ENCODE measurements at places on chromosomes 5 and 9. TPM values are rescaled to one million over a fixed set of nuclear protein-coding genes. Genes with fewer than 3 reads are reported as not detected.

GRCh38 chr5:60297658-60298057, 402.3 kb downstream of the DEPDC1B start:
- no peaks in the 10 kb centered on the region for H3K36me3 ChIP-seq
- no peaks in the 10 kb centered on the region for H3K4me1 ChIP-seq
- no peak overlapping the region for H3K27ac ChIP-seq
- no peaks in the 10 kb centered on the region for H3K27me3 ChIP-seq

GRCh38 chr5:159971038-159971437, 37.9 kb upstream of the TTC1 start:
- DNase-seq, result no peak
- H3K36me3 ChIP-seq, result no peaks in the 10 kb centered on the region
- H3K27ac ChIP-seq, result no peak overlapping the region

GRCh38 chr9:69180670-69181069, 6.6 kb downstream of the TJP2 start:
- peak; percentile 86 for DNase-seq
- peaks cover 55% of the 10 kb centered on the region for H3K4me1 ChIP-seq
- H3K27me3 ChIP-seq, result peaks cover 4% of the 10 kb centered on the region
- peak overlapping the region; percentile 59 for H3K4me3 ChIP-seq

DNA sequence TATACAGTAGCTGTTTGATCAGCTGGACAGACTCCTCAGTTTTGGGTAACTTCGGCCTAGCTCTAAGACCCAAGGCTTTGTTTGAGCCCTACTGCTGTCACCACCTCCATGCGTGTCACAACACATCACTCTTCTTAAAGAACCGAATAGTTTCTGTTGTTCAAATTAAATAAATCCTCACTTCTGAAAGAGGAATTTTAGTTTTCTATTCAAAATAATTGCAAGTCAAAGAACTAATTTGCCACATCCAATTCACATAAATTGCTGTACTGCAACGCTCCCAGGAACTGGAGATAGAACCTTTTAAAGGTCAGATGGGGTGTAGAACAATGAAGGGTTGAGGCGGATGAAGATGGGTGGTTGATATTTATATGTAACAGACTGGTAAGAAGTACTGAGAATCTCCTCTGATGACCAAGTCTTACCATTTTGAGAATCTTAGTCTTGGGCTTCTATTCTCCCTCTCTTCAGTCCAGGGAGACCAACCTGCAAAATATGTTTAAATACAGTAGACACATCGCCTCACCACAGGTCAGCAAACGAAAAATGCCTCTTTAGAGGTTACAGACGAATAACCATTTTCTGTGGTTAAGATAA, 1.6 kb downstream of the NREP start:
- H3K4me3 ChIP-seq, result peak overlapping the region; percentile 89
- H3K27ac ChIP-seq, result peak overlapping the region; percentile 40
- H3K4me1 ChIP-seq, result peaks cover 23% of the 10 kb centered on the region
- H3K27me3 ChIP-seq, result no peaks in the 10 kb centered on the region
- no peak for DNase-seq
- peaks cover 8% of the 10 kb centered on the region for H3K36me3 ChIP-seq

DNA sequence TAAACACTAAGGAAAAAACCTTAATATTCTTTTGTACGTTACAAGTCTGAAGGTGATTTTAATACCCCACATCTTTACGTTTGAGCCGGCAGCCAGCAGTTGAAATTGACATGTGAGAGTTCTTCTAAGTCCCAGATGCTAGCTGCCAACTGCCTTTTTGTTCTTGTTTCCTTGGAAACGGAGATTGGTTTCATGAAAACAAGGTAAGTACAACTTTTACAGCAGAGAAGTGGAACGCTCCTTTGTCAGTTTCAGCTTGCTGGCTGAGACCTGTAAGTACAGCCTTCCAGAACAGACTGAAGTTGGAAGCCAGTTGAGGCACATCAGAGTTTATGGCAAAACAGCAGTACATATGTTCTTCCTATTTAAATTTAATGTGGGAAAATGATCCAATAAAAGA, 1018.4 kb upstream of the ARRDC3 start:
- no peaks in the 10 kb centered on the region for H3K27me3 ChIP-seq
- no peaks in the 10 kb centered on the region for H3K36me3 ChIP-seq
- no peak overlapping the region for H3K4me3 ChIP-seq
- H3K27ac ChIP-seq, result no peak overlapping the region
- no peaks in the 10 kb centered on the region for H3K4me1 ChIP-seq

- H3K36me3 ChIP-seq, result no peaks in the 10 kb centered on the region
- H3K4me1 ChIP-seq, result peaks cover 8% of the 10 kb centered on the region
- DNase-seq, result no peak
- H3K27me3 ChIP-seq, result no peaks in the 10 kb centered on the region
- no peak overlapping the region for H3K27ac ChIP-seq
- H3K4me3 ChIP-seq, result no peak overlapping the region
Measured at GRCh38 chr9:77839459-77840140, 191.5 kb upstream of the GNA14 start.

The OLFM1 gene
- total RNA-seq, result 0.19 TPM

The AK3 gene
- 22.9 TPM for total RNA-seq

GRCh38 chr9:83570359-83570758, 32.2 kb upstream of the FRMD3 start:
- H3K36me3 ChIP-seq, result no peaks in the 10 kb centered on the region
- H3K27ac ChIP-seq, result no peak overlapping the region
- H3K4me1 ChIP-seq, result no peaks in the 10 kb centered on the region
- no peak for DNase-seq
- H3K4me3 ChIP-seq, result no peak overlapping the region
- H3K27me3 ChIP-seq, result no peaks in the 10 kb centered on the region

The SLC9A3 gene
- 3.0 TPM for total RNA-seq

DNA sequence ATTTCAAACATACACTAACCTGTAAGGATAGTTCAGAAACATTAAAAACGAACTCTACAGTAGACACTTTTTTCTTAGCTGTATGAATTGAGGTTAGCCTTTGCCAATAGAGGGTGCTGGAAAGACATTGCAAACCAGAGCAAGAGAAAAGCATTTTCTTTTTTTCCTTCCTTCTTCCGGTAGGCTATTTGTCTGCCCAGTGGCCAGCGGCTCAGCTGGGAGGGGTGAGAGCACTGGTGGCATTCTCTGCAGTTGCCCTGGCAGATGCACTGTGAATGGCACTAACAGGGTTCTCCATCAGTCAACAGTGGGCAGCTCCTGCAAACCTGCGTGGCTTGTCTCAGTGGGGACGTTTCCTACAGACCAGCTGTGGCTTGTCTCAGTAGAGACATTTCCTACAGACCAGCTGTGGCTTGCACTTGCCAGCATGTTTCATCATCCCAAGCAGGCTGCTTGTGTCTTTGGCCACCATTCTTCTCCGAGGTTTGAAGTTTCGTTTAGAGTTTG, 984.5 kb upstream of the CDH18 start:
- DNase-seq, result no peak
- H3K27me3 ChIP-seq, result no peaks in the 10 kb centered on the region
- H3K4me1 ChIP-seq, result no peaks in the 10 kb centered on the region

The TMEM174 gene
- not detected for total RNA-seq

The SV2C gene
- total RNA-seq, result not detected

The IFNA2 gene
- not detected for total RNA-seq

The ANKRD34B gene
- total RNA-seq, result not detected

DNA sequence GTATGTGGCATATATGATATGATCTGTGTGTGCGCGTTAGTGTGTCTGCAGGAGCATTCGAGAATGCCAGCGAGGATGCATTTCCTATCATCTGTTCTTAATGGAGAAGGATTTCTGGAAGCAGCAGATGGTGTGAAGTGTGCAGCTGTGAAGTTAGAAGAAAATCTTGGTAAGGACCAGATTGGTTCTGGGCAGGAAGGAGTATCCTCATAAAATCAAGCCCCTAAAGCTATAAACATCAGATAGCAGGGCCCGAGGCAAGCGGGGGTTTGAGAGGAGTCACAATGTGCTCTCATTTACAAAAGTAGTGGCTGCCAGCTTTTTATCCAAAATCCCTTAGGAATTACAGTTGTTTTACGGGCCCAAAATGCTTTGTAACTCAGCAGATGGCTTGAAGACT, 40.0 kb downstream of the DAPK1 start:
- no peak overlapping the region for H3K27ac ChIP-seq
- H3K27me3 ChIP-seq, result no peaks in the 10 kb centered on the region
- peaks cover 5% of the 10 kb centered on the region for H3K4me1 ChIP-seq
- no peak for DNase-seq

GRCh38 chr5:129904102-129904666, at the start of gene CHSY3:
CHSY3 (plus strand) TSS chr5:129904465.
- peaks cover 13% of the 10 kb centered on the region for H3K4me1 ChIP-seq
- DNase-seq, result peak; percentile 82

DNA sequence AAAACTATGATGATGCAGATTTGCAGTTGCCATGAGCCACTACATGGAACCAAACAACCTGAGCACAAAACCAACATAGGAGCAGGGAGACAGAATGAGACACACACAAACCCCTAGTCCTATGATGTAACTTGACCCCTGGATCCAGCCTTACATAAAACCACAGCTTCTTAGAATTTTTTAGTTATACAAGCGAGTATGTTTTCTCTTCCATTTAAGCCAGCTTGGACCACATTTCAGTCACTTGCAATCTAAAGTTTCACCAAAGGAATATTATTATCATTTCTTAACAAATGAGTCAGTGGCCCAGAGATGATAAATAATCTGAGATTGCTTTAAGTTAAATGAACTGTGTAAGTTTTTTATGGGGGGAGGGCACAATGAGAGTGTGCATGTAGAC, 6.8 kb downstream of the SPOCK1 start:
- no peak overlapping the region for H3K4me3 ChIP-seq
- no peaks in the 10 kb centered on the region for H3K36me3 ChIP-seq
- no peak overlapping the region for H3K27ac ChIP-seq

The VPS13A gene
- 44.9 TPM for total RNA-seq

- DNase-seq, result no peak
- H3K4me3 ChIP-seq, result no peak overlapping the region
- H3K27me3 ChIP-seq, result peaks cover 1% of the 10 kb centered on the region
- H3K27ac ChIP-seq, result no peak overlapping the region
- H3K36me3 ChIP-seq, result peaks cover 2% of the 10 kb centered on the region
- H3K4me1 ChIP-seq, result no peaks in the 10 kb centered on the region
Measured at GRCh38 chr5:35698047-35698808, 80.6 kb downstream of the SPEF2 start.

The LRRC19 gene
- not detected for total RNA-seq
